NCI-H748 treated with DMSO at 0.1 percent for 48 hours (cell line): ENCODE measurements at places on chromosomes 3 and 15.

DNA sequence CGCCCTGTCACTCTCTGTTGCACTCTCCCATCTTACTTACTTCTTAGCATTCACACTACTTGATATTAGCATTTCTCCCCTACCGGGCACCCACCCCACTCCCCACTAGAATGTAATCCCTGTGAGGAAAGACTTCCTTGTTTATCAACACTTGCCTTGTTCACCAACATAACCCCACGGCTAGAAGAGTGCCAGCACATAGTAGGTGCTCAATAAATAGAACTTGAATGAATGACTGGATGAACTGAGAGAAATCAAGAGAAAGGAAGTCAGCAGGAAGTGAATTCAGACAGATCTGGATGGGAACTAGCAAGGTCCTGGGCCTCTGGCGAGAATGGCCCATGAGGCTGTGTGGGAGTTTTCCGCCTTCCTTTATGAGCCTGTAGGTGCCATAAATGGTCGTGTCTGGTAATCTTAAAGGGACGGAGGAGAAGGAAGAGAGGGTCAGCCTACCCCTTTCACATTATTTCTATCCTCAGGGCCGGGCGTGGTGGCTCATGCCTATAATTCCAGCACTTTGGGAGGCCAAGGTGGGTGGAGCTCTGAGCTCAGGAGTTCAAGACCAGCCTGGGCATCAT, 42.4 kb upstream of the HERC1 start:
- DNase-seq, result no peak

DNA sequence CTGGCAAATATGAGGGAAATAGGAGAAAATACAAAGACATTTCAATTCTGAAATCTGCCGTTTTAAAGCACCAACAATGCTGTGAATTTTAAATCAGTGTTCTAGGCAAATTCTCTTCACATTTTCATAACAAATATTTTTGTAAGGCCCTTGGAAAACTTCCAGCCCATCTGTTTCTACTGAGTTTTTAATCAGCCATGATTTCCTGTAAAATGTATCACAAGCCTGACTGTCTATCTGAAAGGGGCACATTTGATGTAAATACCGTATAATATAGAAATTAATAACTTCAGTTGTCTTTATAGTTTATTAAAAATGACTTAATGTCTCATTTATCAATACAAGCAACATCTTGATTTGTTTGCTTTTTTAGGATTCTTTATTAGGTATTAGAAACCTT, 454.7 kb downstream of the PYDC2 start:
- no peak for DNase-seq

GRCh38 chr15:74167891-74168331, 5.6 kb upstream of the ISLR start:
- no peak for DNase-seq

DNA sequence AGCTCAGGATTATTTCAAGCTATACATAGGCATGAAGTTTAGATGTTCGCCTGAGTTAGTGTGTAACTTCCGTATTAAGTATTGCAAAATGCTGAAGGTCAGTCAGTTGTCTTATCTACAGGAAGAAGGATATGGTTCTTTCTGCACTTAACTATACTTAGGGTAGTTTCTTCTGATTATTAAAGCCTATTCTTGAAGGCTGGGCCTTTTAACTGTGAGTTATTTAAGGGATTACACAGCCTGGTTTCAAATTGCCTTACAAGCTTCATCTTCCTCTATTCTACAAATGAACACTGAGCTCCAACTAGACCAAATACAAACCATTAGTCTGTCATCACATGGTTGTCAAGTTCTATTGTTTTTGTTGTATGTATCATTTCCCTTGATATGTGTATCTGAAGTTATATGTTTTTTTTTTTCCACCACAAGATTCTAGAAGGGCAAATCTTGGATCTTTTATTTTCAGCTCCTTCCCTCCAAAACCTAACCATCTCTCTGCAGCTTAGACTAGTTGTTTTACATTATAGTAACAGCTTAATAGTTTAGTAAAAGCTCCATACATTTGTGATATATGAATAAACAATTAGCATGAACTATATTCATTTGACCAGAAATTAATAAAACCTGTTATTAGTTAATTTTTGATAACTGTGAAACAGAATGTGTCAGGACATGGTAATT, 272.9 kb upstream of the KCNMB2 start:
- no peak for DNase-seq

DNA sequence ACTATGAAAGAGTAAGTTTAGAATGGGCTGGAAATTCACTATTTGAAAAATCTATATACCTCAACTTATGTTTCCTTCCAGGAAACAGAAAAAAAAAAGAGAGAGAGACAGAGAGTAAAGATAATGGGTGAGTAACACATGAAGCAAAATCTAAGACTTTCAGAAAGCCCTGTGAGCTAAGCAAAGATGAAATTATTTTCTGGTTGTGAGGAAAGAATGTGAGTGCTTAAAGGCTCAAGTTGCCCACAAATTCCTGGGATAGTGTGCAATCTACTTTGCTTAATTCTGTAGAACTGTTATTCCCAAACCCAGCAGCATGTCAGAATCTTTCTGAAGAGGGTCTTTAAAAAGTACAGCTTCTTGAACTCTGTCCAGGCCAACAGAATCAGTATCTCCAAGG, 337.7 kb upstream of the AGTR1 start:
- DNase-seq, result no peak

DNA sequence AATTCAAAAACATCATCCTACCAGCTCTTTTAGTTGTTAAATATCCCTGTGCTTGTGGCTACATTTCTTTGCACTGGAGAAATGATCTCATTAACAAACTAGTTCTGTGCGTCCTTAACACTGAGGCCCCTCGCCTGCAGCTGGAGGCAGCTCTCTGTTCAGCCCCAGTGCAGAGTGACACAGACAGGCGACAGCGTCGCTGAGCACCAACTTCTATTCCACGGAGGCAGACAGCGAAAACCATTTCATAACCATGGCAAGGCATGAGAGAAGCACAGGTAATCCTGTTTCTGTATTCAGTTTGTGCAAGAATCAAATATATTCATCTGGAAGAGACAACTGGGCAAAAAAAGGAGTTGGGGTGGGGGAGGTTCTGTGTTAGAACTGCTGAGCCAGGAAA, 530.7 kb downstream of the ZIC1 start:
- no peak for DNase-seq

DNA sequence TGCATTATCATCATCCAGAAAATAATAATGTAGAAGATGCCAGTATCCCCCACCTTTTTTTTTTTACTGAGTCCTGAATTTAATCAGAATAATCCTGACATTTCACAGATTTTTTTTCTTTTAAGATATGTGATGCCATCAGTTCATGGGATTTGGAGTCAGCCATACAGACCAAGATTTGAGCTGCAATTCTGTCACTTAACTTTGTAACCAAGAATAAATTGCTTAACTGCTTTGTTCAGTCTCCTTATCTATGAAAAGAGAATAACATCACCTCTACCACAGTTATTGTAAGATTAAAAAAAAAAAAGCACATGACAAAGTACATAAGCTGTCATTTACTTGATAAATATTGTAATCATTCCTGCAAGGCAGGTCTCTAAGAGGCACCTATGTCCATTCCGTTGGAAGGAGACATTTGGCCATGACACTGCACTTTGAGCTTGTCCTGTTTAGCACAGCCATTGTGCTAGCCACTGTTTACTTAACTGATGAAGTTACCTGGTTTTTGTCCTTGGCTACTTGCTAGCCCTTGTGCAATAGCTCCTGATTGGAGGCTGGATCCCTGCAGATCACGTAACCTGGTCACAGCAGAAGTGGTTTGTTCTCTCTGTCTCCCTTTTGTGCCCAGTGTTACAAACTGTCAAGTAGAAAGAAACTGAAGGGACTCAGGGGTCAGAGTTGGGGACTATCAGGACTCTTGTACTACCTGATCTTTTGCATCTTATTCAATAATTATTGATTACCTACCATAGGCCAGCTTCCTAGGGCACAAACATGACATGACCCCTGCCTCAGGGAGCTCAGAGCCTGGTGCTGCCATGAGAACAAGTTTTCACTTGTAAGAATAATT, 306.0 kb downstream of the WDR72 start:
- DNase-seq, result no peak

DNA sequence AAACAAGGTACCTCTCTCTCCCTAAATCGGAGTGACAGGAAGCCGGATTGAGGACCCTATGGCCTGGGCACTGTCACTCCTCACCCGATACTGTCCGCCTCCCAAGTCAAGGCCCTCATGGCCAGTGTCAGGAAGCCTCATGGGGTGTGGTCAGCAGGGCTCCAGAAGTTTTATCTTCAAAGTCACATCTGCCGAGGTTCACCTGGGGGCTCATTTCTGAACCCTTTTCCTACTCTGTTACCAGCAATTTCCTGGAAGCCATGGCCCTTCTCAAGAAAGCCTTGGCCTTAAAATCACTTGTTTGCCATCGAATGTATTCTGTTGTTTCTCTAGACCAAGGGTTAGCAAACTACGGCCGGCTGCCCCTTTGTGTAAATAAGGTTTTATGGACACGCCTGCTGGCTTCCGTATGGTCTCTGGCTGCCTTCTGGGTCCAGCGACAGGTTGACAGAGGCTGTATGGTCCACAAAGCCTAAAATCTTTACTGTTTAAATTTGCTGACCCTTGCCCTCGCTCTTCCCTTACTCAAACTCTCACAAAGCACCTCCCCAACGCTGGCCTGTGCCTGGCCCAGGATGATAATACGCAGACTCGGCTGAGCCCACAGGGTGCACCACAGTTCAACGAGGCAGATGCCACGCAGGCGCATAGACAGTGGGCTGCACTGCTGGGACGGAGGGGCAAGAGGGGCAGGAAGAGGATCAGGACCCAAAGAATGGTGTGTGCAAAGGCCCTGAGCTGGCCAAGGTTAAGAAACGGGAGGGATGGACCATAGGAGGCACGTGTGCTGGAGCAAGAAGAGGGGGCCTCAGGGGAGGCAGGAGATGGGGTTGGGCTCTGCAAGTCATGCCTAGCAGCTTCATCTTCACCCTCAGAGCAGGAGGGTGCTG, 24.7 kb upstream of the DUSP7 start:
- no peak for DNase-seq

DNA sequence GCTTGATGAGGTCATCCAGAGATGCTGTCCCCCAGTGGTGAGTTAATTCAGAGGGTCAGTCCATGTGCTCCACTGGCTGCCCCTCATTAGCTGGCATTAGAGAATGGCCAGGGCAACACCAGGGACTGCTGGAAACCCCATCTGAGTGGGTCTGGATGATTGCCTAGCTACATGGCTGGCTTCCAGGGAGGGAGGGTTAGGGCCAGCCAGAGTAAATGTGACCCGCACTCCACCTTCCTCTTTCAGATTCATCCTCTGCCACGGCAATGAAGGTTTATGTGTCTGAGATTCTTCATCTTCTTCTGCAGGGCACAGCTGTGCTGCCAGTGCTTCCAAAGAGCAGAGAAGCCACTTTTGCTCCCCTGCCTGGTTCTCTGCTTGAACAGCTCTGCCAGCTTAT, 391.9 kb downstream of the OCA2 start:
- no peak for DNase-seq

DNA sequence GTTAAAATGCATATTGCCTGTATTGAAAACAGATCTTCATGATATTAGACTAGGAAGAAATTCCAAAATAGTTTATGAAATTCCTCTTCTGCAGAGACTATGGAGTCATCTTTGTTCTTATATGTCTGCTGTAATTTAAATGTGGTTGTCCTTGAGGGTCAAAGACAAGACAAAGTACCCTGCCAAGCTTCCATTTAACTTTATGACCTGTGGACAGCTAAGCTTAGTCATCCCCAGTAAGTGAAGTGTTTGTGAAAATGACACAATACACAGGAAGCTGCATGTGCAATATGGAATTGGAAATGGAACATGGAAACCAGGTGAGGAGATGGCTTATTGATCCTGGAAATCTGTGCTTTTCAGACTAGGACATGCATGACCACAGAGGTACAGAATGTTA, 68.5 kb upstream of the GBE1 start:
- DNase-seq, result no peak

- no peak for DNase-seq
These were observed 2.4 kb upstream of the FRMD4B start for GRCh38 chr3:69388241-69388640.

DNA sequence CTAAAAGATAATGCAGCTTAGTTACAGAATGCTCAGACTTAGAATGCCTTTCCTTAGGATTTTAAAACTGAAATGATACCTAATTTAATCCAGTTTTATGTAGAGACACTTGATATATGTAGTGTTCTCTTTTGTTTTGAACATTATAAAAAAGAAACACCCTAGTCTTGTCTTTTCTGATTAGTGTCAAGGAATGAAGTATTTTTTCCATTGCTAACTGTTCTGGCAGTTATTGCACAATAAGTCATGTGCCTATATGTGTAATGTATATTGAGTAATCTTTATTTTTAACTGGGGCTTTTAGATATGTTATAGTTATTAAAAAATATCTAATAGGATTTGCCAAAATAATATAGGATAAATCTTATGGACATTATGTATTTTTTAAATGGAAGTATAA, 4.5 kb downstream of the ARL8B start:
- no peak for DNase-seq

DNA sequence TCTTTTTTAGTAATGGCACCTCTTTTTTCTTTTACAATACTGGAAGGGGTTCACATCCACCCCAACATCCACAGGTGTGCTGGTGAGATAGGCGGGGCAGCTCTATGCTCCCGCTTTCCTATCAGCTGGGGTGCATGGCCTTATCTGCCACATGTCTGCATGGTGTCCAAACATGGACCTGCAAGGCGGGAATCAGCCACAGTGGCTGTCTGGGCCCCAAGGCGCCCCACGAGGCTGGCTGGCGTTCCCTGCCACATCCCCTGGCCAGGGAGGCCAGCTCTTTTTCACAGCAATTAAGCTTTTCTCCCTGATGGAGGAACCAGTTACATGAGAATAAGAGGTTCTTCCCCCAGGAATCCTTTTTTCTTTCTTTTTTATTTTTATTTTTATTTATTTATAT, 30.9 kb upstream of the GOLGA6L2 start:
- no peak for DNase-seq

DNA sequence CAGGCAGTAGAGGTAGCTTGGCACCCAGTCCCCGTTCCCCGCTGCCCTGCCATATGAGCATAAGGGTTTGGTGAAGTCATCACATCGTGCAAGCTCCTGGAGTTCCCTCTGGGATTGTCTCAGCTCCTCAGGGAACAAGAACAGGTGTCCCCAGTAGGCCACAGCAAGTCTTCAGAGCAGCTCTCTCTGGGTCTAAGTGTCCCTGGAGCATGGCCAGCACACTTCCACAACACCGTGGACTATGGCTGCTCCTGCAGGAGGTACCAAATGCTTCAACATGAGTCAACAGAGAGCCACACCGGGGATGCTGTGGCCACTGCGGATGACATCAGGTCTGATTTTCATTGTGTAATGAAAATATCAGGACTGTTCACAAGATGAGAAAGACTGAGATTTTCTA, 23.1 kb downstream of the ABHD6 start:
- no peak for DNase-seq

GRCh38 chr3:9595877-9596276, 42.3 kb upstream of the LHFPL4 start:
- no peak for DNase-seq

- DNase-seq, result no peak
These were observed 205.9 kb downstream of the CD47 start for GRCh38 chr3:107884719-107885460.

GRCh38 chr3:14110699-14111098, 14.0 kb downstream of the CHCHD4 start:
- DNase-seq, result no peak
